ENCODE measurements at places on chromosomes 7 and 10.

GRCh38 chr7:26293569-26294308, 2.1 kb downstream of the SNX10 start:
- no peak for DNase-seq

- DNase-seq = no peak
Measured at GRCh38 chr7:17108049-17108584, 190.3 kb upstream of the AHR start.

DNA sequence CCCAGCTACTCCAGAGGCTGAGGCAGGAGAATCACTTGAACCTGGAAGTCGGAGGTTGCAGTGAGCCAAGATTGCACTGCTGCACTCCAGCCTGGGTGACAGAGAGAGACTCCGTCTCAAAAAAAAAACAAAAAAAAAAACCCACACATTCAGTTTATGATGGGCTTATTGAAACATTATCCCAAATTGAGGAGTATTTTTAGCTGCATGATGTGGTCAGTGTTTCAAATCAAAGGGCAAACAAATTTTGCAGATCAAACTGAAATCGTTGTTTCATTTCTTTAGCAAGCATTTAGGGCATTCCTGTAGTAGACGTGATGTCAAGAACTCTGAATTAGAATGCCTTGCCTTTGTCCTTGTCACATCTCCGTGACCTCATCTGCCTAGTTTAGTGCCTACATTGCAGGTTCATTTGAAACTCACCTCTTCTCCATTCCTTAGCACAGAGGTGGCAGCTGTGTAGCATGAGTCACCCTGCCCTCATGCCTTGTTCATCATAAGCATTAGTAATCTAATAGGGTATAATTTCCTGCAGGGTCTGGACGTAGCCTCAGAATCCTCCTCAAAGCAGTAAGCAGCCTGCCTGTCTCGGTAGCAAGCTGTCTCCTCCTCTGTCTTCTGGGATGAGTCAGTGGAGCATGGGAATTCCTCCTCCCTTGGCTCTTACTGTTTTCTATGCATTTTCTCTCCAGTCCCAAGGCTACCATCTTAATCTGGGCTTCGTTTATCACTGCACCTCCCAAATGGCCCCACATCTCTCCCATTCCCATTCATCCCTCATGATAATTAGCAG, 73.8 kb downstream of the CUL1 start:
- no peak for DNase-seq

- no peak for DNase-seq
Measured at GRCh38 chr10:50615658-50616057, 8.1 kb downstream of the SGMS1 start.

DNA sequence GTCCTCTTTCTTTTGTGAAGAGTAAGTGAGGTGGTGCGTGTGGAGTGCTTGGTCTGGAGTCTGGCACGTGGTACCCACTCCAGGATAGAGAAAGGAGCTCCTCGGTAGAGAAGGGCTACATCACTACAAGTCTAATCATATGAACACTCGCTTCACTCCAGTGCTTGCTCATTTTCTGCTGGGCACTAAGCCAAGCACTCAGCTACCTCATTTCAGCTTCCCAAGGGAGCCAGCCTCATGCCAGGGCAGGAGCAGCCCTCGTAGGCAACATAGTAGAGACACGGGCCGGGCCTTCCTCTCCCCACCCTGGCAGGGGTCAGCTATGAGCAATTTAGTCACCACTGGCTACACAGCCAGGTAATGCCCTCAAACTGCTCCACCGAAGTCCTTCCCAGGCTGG, 11.4 kb upstream of the HSPA12A start:
- no peak for DNase-seq

DNA sequence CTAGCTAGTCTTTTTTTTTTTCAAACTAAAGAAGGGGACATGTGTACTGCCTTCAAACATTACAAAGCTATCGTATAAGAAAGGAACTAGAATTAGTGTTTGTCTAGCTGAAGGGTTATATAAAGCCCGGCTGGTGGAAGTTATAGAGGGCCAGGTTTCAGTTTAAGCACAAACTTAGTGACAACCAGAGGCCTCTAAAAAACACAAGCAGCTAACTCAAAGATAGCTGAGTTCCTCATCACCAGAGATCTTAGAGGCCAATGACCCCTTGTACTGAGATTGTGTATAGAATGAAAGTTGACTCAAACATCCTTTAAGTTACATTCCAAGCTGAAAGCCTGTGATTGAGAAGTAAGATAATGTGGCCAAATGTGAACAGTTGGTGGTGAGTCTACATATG, 28.1 kb upstream of the SGMS1 start:
- no peak for DNase-seq

DNA sequence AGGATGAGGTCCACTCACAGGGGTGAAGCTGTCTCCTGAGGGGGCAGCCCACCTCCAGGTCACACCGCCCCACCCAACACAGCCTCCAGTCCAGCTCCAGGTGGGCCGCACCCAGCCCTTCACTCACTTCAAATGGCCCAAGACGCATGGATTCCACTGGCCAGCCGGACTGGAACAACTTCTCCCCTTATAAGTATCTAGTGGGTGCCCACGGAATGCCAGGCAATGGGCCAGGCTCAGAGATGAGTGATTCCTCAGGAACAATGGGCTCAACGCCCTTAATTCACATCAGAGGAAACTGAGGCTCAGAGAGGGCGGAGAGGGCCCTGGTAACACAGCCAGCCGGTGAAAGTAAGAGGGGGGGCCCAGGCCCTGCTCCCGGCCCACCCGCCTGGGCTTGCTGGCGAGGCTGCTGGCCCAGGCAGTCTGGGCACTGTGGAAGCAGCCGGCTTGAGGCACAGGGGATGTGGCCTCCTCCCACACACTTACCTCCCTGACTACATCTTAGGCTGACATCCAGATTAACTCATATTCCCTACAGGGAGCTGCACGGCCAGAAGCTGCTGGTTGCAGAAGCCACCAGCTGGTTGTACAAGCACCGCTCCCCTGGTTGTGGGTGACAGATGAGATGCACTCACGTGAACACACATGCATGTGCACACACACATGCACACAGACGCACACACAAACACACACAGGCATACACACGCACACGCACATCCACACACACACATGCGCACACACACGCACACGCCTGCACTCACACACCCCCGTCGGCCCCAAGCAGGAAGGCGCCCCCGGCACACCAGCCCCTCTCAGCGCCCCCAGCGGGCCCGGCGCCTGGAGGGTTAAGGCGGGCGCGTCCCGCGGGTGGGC, 1.0 kb upstream of the FAM20C start:
- DNase-seq = no peak

DNA sequence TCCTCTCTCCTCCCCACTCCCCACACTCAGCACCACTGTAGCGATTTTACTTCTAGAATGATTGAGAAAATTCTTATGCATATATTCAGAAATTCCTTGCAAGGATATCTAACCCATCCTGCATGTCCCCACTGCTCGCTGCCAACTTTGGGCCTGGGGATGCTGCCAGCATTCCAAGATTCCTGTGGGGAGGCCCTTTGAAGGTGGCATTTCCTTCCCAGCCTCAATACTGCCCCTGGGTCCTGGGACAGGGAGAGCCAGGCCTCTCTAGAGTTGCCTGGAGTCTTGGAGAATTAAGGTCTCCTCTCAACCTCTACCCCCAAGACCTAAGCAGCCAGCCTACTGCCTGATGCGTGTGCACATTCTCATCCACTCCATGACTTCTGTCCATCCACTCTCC, 303.5 kb downstream of the NEBL start:
- no peak for DNase-seq

DNA sequence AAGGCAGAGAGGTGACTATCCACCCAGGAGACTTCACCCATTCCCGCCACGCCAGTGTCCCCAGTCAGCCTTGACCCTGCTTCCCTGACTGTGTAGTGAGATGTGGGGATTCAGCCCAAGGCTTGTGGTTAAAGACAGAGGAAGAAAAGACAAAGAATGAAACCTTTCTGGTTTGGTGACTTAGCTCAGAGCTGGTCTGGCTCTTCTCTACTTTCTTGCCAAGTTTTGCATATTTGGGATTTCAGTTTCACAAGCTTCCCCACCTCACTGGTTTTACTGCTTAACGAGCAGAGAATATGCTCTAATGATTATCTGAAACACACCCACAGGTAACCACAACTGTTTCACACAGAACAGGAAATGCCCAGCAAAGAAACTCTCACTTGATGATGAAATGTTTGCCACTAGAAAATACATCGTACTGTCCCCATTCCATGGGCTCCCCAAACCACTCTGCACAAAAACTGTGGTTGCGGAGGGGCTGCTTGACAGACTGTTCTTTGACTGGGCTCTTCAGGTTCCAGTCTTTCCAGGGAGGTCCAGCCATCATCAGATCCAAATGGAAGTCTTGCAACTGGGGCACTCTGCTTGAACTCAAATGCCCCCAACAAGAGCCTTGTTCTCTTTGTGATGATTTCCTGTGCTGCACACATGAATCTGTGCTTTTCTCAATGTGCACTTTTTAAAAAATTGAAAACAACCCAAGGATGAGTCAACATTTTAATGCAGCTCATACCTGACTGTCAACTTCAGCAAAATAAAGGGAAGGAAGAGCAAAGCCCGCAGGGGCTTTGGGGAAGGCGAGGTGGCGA, 95.5 kb downstream of the CTBP2 start:
- DNase-seq = no peak

- DNase-seq = no peak
Measured at GRCh38 chr7:70346844-70347462, 748.7 kb downstream of the AUTS2 start.

DNA sequence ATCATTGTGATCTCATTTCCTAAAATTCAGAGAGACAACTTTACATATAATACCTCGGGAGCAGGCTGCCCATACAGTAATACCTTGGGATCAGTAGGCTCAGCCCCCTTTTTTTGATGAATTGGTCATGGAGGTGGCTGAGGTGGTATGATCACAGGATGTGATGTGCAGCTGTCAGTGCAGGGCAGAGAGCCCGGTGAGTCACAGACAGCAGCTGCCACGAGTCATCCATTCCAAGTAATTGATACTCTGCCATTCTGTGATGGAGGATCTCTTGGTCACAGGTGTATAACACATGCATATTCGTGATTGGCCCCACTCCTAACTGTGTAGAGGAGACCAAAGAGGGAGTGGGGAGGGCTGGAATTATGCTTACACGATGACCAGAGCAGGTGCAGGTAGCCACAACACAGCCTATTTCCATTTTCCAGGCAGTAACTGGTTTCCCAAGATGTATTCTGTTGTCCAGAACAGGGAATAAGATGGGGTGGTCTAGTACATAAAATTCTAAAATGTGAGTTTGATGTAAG, 14.1 kb downstream of the NRCAM start:
- no peak for DNase-seq

DNA sequence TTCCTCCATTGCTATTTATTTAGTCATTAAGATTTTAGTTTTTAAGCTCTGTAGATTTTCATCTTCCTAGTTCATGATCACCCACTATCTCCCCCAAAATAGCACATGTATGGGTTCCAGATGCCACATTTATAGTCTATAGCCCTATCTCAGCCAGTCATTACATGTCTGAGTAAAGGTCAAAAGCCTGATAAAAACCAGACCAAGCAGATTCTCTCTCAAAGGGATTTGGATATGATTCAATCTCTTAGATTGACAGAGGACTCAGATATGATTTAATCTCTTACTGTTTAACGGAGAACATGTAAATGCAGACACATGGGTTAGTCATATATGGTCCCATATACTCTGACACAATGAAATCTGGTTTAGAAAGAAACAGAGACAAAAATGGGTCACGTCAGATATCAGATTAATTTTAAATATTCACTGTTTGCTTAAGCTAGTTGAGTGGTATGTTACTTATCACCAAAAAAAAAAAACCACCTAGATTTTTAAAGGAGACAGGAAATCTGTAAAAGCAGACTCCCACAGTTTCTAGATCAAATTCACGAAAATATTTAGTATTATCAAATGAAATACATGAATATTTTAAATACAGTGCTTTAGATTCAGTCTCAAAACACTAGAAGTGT, 107.0 kb upstream of the LRRN3 start:
- no peak for DNase-seq

- DNase-seq = no peak
Measured at GRCh38 chr10:80501381-80501912, 36.3 kb upstream of the SH2D4B start.

- DNase-seq = no peak
Measured at GRCh38 chr10:2851566-2851965, 215.8 kb upstream of the PFKP start.

GRCh38 chr7:2688409-2689342, 674 bp downstream of the AMZ1 start:
- DNase-seq = no peak

DNA sequence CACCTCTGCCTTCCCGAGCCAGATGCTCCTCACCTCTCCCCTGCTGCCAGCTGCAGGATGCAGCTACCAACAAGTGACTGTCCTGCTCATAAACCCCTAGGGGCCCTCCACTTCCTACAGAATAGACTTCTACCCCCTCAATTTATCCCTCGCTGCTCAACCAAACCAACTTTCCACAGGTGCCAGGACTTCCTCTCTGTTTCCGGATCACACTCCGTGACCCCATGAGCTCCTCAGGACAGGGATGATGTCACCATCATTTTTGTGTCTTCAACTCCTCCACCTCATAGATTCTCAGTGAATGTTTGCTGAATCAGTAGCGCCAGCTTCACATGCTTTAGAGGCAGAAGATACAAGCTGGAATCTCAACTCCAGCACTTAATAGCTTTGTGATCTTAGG, 25.8 kb upstream of the ADRB1 start:
- no peak for DNase-seq

- DNase-seq = no peak
Measured at GRCh38 chr10:78038105-78038504, 4.4 kb downstream of the RPS24 start.

Measured in nucleus accumbens (tissue), 56 donors.